Upper lobe of right lung (tissue), 1 donor: ENCODE measurements at places on chromosomes 2 and 18. TPM values are rescaled to one million over a fixed set of nuclear protein-coding genes. Genes with fewer than 3 reads are reported as not detected.

DNA sequence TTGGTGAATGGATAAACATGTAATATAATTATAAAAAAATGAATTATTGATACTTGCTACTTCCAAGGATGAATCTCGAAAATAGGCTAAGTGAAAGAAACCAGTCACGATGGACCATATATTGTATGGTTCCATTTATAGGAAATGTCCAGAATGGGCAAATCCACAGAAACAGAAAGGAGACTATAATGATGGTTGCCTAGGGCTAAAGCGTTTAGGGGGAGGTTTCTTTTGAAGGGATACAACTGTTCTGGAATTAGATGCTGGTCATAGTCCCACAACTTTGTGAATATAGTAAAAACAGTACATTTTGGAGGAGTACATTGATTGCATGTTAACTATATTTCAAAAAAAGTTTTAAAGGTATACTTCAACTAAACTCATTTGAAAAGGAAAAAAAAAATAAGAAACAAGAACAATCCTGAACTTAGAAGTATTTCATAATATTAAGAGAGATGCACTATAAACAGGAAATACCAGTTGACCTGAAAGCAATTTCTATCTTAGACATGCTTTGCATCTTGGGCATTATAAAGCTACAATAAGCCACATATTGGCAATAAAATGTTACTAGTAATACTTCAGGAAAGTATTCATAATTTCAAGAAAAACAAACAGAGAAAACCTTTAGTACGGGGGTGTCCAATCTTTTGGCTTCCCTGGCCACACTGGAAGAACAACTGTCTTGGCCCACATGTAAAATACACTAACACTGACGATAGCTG, 130.0 kb downstream of the C2orf74 start:
- DNase-seq, result no peak

GRCh38 chr2:15861898-15862297, 78.5 kb upstream of the MYCN start:
- no peak for DNase-seq

DNA sequence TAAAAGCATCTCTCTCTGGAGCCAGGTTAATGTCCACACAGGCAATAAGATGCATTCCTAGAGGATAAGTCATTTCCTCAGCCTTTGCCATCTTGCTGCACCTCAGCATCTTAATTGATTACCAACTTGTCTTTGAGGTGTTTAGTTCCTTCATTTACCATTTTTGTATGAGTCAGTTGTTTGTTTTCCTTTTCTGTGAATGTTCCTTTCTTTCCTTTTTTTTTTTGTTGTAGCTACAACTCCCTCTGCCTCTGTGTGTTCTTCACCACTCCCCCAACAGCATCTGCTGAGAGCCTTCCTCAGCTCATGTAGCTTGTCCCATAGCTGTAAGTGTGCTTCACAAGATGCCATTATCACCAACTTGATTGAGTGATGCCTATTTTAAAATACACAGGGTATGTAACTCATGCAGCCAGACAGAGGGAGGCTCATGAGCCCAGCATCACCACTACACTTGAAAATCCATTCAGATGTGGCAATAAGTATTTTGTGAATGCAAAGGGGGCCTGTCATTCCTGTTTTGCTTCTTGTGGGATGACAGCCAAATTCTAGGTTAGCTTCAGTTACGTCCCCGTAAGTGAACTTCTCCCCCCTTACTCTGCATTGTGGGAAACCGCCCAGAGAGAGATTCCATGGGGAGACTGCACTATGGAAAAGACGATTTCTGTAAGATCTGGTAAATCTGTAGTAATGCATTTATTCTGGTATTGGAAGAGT, 315.9 kb upstream of the ZEB2 start:
- DNase-seq, result no peak

DNA sequence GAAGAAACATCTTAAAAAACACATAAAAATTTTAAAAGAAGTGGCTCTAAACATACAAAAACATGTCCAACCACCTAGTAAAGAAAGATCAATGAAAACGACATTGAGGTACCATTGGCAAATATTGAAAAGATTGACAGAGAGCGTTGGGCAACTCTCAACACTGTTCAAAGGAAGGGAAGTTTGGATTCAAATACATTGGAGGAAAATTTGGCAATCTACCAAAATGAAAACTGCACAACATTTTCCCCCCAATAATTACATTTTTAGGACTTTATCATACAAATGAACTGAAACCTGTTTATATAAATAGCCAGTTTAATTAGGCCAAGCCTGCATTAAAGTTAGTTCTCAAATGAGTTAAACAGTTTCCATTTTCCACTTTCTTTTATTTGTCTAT, 758.9 kb downstream of the NRXN1 start:
- DNase-seq, result no peak

- DNase-seq, result no peak
Measured at GRCh38 chr2:56483081-56483480, 299.3 kb downstream of the CCDC85A start.

DNA sequence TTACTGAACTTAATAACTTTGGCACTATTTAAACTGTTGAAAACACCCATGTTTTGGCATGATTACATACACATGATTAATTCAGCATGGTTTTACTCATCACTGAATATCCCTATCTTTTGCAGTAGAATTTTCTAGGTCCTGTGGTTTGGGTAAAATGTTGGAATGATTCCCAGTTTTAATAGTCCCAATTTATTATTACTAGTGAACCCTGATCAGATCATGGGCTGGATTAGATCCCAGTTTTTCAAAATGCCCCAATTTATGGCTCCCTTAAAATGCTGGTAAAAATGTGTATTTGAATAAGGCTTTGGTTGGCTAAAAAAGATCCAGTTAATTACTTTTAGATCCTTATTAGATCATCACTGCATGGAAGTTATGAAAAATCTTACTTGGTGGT, 273.6 kb upstream of the NRP2 start:
- no peak for DNase-seq

ANKRD30BL gene
- total RNA-seq, result not detected

CMPK2 gene
- 23.2 TPM for total RNA-seq
